Activated CD4-positive, alpha-beta T cell treated with anti-CD3 and anti-CD28 coated beads for 36 hours (primary cell): ENCODE measurements at places on chromosomes 2 and 18.

DNA sequence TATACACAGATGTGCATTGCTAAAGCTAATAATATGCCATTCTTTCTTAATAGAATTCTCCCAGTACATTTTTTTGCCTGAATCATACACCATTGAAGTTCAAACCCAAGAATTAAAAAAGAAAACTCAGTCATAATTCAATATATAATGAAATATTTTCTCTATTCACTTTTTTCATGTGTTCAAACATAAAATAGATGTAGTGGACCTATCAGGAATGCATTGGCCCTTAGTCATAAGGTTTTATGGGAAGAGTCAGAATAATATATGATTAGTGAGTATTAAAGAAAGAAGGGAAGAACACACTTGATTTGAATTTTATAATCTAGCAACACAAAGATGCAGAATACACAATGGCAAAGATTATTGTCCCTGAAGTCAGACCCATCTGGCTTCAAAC is 297.0 kb upstream of the COL3A1 start:
- no peak for DNase-seq

DNA sequence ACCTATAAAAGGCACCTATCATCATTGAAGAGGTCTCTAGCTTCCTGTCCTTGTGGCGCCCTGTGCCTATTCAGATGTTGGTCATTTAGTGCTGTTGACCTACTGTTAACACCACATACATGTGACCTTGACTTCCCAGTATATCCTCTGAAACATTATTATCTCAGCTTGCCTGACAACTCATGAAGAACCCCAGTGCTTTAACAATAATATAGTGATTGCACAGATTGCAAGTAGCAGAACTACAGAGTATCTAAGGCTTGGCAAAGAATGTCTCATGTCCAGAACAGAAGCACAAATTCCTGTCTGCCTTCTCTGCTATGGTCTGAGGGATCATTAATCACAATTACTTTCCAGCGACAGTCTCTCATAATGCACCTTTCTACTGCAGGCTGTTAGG is 165.3 kb downstream of the LCLAT1 start:
- DNase-seq, result no peak

DNA sequence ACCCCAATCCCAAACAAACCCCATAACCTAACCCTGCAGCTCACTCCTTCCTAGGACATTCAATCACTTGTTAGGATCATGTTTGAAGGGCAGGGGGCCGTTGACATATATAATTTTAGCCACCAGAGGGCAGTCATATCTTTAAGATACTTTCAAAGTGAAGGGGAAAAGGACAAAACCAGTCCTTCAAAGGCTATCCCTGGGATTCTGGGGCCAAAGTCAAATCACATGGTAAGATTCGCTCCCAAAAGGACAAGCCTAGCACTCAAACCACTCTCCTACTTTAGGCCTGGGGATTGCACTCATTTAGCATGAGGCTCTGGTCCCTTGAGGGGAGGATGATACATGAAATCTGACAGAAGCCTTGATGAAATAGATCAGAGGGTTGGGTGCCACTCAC is 44.6 kb downstream of the HAUS1 start:
- peak; percentile 59 for DNase-seq

GRCh38 chr18:9575558-9575957 is 38.8 kb downstream of the PPP4R1 start:
- peak; percentile 57 for DNase-seq

GRCh38 chr18:33744032-33744697 is 166.1 kb downstream of the ASXL3 start:
- DNase-seq, result no peak

DNA sequence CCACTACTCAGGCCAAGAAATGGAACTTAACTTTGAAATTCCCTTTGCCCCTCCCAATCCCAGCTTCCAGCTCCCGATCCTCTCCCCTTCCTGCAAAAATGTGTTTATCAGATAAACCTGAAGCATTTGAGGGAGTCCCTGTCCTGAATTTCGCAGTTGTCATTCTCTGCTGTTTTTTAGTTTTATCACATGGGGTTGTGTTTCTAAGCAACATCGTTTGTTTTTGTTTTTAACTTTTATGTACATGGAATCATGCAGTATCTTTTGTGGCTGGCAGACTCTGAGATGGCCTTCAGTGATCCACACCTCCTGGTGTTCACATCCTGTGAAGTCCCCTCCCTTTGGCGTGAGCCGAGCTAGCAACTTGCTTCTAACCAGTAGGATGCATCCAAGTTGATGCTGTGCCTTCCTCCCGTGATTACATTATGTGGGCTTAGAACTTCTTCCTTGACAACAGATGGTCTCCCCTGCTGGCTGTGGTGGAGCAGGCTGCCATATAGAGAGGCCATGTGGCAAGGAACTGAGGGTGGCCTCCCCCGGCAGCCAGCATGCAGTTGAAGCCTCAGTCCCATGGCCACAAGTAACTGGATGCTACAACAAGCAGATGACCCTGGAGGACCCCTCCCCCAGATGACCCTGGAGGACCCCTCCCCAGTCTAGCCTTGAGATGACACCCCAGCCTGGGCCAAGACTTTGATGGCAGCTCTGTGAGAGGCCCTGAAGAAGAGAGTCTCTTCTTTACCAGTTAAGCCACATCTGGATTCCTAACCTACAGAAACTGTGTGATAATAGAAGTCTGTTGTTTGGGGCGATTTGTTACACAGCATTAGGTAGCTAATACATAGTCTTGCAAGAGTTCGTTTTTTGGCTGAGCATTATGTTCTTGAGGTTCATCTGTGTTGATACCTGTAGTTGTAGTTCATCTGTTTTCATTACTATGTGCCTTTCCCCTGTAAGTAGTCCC is 27.7 kb downstream of the SH3BP4 start:
- no peak for DNase-seq

GRCh38 chr2:173962583-173963110 is 2.5 kb downstream of the SP3 start:
- DNase-seq, result no peak

- DNase-seq, result peak; percentile 29
Measured at GRCh38 chr2:84830095-84830494, 50.8 kb downstream of the TRABD2A start.

DNA sequence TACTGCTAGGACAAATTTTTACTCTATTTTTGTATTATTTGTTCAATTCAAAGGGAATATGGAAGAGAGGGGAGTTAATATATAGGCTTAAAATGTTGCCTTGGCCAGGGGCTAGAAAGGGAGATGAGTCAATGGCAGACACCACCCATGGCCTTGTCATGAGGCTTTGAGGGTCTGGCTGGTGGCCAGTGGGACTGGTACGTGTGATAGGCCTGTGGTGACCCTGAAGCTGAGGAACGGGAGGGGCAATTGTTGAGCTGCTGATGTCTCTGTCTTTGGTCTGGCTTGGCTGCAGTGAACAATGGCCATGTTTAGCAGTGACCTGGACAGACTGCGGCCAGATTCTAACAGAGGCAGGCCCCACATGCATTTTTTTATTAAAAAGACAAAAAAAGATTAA is 18.5 kb downstream of the GKN1 start:
- DNase-seq, result no peak

DNA sequence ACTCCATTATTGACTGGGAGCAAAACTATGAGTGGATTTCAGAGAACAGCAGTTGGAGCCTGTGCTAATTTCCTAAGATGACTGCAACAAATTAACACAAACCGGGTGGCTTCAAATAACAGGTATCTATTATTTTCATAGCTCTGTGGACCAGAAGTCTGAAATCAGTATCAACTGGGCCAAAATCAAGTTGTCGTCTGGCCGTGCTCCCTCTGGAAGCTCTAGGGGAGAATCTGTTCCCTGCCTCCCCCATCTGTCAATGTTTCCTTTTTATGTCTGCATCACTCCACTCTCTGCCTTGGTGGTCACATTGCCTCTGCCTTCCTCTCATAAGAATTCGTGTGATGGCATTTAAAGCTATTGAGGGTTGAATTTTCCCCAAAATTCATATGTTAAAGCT is 269.8 kb downstream of the TMX3 start:
- no peak for DNase-seq

GRCh38 chr18:57806201-57806977 is 3.3 kb upstream of the ATP8B1 start:
- DNase-seq, result no peak

- peak; percentile 39 for DNase-seq
Measured at GRCh38 chr2:226873051-226873620, 37.3 kb downstream of the RHBDD1 start.

DNA sequence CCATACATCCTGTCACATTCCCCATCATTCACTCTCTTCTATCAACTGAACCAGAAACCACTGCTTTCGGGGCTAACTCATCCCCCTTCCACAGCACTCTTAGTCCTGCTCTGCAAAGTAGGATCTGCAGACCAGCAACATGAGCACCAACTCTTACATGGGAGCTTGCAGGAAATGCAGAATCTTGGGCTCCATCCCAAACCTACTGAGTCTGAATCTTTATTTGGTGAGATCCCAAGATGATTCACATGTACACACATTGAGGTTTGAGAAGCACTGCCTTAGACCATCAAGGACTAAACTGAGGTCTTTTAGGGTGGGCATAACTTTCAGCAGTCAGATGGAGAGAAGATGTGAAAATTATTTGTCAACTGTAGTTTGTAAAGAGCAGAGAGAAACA is 235.6 kb upstream of the EPHA4 start:
- no peak for DNase-seq

GRCh38 chr2:54657664-54658083 is 65.8 kb upstream of the EML6 start:
- DNase-seq, result peak; percentile 64

DNA sequence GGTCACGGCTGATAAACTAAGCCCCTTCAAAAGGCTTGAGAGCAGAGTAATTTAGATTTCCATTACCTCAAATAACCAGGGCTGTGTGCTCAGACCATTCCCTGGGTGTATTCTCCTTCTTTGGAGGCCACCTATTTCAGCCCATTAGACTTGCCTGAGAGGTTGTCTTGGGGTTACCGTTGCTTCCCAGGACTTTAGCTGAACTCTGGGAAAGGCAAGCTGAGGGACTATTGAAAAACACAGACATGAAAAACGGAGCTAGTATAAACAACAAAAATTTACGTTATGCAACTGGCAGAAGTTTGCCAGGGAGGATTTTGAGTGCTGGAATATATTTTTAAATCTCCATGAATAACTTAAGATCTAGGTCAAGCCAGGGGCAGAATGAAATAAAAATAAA is 561.0 kb upstream of the TNP1 start:
- DNase-seq, result no peak

DNA sequence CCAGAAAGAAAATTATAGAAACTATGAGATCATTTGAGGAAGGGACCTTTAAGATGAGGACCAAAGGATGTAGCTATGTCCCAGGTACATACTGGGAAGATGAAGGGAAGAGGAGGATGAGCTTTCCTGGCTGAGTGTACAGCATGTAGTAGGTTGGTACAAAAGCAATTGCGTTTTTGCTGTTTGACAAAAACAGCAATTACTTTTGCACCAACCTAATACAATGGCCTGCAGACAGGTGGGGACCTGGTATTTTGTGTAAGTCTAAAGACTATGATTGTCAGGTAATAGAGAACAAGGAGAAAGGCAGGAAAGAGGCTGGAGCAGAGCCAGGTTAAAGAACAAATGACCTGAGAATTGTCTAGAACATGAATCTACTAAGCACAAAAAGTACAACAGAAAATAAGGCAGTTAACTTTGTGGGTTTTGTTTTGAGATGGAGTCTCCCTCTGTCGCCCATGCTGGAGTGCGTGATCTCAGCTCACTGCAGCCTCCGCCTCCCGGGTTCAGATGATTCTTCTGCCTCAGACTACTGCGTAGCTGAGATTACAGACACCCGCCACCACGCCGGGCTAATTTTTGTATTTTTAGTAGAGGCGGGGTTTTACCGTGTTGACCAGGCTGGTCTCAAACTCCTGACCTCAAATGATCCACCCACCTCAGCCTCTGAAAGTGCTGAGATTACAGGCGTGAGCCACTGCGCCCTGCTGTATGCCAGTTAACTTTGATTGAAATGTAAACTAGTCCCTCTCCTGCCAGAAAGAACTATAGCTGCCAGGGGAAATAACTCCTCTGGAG is 3.2 kb upstream of the TGOLN2 start:
- DNase-seq, result peak; percentile 43

DNA sequence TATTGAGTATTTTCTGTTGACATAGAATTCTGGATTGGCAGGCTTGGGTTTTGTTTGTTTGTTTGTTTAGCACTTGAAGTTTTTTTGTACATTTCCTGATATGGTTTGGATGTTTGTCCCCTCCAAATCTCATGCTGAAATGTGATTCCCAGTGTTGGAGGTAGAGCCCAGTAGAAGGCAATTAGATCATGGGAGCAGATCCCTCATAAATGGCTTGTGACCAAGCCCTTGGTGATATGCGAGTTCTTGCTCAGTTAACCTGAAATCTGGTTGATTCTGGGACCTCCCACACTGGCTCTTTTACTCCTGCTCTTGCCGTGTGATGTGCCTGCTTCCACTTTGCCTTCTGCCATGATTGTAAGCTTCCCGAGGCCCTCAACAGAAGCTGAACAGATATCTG is 98.0 kb downstream of the PTPN4 start:
- DNase-seq, result no peak

- DNase-seq, result no peak
Measured at GRCh38 chr2:105368759-105369408, 30.0 kb downstream of the FHL2 start.

DNA sequence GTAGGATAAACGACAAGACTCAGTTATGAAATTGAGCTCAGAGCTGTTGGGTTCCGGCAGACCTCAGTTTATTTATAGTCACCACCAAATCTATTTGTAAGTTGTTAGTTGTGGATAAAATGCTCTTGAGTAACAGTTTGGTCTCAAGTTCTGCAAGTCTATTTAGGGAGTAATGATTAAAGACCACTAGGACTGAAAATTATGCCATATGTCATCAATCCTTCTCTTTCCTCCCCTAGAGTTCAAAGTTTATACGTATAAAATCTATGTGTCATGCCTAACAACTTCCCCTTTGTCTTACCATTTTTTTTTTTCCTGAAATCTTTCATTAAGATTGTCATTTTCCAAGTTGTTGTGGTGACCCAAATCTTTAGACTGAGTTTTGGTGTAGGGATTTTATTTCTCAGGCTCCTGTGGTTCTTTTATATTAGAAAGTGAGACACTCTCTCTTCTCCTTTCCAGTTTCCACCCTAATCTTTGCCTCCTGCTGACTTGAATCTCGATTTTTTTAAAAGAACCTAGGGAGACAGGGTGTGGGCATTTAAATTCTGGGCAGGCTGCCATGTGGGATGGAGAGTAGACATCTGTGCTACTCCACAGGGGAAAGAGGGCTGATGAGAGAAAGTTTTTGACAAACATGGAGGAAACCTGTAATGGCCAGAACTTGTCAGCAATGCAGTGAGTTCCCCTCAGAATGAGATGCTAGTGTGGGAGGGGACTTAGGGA is 51.0 kb downstream of the LAMA3 start:
- DNase-seq, result no peak

DNA sequence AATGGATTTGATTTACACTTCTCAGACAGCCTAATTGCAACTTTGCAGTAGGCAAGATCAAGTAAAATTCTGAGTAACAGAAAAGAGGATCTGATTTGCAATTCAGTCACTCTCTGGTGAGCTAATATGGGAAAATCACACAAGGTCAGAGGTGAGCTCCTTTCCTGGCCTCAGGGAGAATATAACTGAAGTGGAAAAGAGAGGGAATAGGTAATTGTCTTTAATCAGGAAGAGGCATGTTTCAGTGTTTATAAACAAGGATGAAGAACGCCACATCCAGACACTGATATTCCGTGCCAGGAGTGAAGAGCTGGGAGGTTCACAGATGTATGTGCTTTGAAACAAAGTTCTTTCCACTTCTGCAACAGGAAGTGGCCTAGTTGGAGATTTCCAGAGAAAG is 127.1 kb downstream of the ETAA1 start:
- no peak for DNase-seq

- no peak for DNase-seq
Measured at GRCh38 chr2:169285531-169286235, 76.7 kb downstream of the LRP2 start.
